H7 (cell line): ENCODE measurements at places on chromosomes 2 and 18. TPM values are rescaled to one million over a fixed set of nuclear protein-coding genes. Genes with fewer than 3 reads are reported as not detected.

IL1R1 gene
- 0.04 and 1.0 TPM in 2 replicates for total RNA-seq

TMEM169 gene
- total RNA-seq = 0.42 and 1.1 TPM in 2 replicates

DYSF gene
- total RNA-seq = 7.4 and 9.5 TPM in 2 replicates

SIX3 gene
- 1.7 and 3.0 TPM in 2 replicates for total RNA-seq

ARHGAP25 gene
- 4.1 and 6.3 TPM in 2 replicates for total RNA-seq

ALPI gene
- total RNA-seq = 0.10 TPM in 1 of 2 replicates, not detected in the other

GLI2 gene
- total RNA-seq = 37.3 and 41.4 TPM in 2 replicates

LBX2 gene
- 0.11 and 0.17 TPM in 2 replicates for total RNA-seq

CTIF gene
- 9.8 and 25.7 TPM in 2 replicates for total RNA-seq

DNA sequence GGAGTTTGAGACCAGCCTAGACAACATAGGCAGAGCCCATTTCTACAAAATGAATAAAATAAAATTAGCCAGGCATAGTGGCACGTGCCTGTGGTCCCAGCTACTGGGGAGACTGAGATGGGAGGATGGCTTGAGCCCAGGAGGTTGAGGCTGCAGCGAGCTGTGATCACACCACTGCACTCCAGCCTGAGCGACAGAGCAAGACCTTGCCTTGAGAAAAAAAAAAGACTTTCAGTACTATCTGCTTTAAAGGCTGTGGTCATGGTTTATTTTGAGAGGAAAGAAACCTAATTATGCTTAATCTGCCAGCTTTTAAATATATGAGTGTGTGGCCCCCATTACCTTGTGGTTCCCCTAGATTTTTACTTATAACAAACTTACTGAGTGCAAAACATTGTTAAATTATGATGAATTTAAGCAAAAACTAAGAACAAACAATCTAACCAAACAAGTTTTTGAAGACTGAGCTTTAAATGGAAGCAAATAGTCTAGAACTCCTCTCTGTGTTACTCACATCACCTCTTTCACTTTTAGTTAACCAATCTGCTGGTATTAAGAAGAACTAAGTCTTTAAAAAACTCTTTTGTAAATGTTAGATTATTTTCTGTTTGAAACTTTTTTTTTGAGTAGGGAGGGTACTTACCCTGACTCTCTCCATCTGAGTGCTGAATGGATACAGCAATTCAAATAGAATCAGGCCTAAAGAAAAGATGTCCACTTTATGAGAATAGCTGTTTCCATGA, 65.4 kb downstream of the EIF2AK3 start:
- no peak for DNase-seq

DNA sequence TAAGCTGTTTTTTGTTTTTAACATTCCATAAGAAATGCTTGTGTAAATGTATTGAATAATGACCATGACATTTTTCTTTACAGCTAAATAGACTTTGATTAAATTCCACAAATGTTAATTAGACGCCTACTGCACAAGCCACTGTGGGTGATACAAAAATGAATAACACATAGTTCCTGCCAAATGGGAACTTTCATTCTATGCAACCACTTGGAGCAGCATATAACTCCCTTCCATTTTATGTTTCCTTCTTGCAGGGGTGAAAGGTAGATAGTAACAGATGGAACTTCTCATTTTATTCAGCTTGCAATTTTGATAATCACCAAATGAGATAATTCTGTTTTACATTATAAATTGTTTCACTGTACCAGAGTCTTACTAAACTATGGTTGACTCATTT, 70.0 kb upstream of the THUMPD2 start:
- DNase-seq = no peak

DNA sequence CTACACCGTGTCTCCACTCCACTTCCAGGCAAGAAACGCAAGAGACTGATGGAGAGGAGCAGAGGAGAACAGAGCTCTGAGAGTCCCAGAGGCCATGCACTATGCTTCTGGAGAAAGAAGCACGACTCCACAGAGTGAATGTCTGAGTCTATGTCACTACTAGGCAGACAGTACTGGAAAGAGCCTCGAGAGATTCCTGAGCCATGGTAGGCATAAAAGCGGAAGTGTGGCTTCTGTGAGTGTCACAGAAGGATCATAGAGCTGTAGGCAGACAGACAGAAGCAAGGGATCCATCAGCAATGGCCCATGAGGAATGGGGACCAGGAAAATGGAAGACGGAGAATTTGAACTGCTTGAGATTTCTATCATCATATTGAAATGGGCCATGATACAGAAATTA, 542.6 kb downstream of the ZEB2 start:
- DNase-seq = no peak

GRCh38 chr18:31486165-31486564, 11.8 kb upstream of the DSG2 start:
- no peak for DNase-seq

DNA sequence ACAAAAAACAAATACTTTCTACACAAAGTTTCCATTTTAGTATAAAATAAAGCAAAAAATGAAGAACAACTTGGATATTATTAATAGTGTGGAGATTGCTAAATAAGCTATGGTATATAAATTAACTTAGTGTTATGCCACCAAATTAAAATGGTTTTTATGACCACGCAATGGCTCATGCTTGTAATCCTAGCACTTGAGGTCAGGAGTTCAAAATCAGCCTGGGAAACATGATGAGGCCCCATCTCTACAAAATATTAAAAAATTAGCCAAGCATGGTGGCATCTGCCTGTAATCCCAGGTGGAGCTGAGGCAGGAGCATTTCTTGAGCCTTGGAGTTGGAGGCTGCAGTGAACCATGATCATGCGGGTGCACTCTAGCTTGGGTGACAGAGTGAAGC, 108.8 kb downstream of the SH3RF3 start:
- DNase-seq = no peak

GRCh38 chr2:121218386-121218938, 66.5 kb downstream of the TFCP2L1 start:
- no peak for DNase-seq

DNA sequence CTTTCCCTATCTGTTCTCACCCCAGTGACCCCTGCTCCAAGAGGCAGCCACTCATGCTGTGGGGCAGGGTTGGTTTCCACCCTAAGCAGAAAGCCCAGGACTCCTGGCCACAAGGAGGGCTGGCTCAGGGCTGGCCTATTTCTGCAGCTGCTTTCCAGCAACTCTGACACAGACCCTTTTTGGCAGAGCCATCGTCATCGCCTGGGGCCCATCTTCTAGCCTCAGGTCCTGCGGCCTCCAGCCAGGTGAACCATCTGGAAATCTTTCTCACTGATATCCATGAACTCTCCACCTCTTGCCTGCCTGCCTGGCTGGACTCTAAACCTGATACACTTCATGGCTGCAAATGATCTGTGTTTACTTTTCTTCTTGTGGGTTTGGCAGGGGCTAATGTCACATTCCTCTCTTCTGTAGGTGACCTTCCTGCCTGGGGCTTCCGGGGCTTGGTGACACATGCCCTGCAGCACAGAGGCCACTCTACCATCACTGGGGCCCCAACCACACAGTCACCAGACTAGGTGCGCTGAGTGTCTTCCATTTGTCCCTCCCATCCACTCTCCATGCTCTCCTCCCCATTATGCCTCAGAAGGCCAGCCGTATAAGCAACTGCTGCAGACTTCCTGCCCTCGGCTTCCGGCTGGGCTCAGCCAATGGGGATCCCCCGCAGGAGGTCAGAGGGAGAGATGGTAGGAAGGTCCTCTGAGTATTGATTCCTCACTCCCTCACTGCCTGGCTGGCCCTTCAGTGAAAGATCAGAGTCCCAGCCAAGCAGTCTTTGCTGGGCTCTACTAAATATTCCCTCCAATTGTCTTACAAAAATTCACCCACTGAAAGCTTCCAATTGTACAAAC, 9.7 kb upstream of the COPS8 start:
- no peak for DNase-seq

- DNase-seq = peak; percentile 13
Observed at GRCh38 chr2:122451040-122451439, 695.6 kb downstream of the TSN start.

DNA sequence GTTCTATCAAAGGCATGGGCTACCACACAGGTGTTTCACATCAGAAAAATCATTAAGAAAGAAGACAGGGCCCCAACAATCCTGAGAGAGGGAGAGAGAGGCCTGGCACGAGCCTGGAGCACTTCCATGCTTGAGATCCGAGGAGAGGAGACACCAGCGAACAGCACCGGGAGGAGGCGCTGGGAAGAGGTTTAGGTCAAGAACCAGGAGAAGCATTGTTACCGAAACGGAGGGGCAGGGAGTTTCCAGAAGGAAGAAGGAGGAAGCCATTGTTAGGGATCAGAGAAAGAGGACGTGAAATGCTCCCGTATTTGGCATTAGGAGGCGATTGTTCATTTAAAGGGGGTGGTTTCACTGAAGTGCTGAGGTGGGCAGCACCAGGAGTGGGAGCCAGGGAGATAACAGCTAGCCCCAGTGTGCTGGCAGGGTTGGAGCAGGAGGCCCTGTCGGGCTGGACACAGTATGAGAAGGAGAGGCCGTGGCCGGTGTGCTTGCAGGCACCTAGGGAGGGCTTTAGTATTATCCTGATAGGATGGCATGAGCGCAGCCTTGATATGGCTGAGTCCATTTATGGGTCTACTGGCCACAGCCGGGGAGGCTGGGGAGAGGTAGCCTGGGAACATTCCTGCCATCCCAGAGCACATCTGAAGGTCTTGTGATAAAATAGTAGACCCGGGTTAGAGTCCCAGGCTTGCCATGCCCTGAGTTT, 244.9 kb downstream of the KLHL29 start:
- peak; percentile 70 for DNase-seq

DNA sequence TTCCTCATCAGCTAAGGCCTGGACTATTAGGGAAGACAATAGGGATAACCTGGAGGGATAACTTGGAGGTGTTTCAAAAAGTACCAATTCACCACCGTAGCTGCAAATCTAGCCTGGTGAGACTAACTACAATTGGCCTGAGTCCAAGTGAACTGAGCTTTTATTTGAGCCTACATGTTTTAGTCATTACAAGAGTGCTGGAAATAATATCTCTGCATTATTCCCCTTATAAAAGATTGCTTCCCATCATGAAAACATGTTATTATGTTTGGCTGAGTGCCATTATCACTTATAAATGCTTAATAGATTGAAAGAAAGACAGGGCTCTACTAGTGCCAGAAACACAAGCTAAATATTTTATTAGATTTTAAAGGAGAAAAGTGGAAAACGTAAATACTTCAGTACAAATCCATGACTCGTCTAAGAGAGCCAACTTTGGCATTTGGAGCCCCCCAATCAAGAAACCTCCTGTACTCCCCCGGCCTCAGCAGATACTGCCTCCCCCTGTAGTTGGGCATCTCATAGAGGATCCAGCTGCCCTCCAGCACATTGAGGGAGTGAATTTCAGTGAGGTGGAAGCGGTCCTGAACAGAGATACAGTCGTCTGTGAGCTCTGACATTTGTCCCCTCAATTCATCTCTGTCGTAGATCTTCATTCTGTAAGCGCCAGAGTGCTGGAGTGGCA, 3.6 kb downstream of the CRYGB start:
- no peak for DNase-seq

DNA sequence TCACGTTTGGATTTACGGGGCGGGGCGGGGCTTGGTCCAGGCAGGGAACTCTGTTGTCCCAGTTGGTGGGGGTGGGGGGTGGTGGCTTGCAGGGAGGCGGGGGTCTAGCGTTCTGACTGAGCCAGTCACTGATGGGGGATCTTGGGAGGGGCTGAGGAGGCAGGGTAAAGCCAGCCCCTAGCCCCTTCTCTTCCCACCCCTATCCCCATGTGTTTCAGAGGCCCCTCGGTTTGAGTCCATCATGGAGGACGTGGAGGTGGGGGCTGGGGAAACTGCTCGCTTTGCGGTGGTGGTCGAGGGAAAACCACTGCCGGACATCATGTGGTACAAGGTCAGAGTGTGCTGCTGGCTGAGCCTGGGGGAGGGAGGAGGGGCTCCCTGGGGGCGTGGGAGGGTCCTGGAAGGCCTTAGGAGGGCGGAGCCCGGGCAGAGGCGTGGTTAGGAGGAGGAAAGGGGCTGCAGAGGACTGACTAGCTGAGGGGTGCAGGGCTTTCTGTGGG, 22.0 kb upstream of the GMPPA start:
- DNase-seq = peak; percentile 97

GRCh38 chr2:190183539-190183938, 121.0 kb upstream of the MSTN start:
- DNase-seq = no peak

DNA sequence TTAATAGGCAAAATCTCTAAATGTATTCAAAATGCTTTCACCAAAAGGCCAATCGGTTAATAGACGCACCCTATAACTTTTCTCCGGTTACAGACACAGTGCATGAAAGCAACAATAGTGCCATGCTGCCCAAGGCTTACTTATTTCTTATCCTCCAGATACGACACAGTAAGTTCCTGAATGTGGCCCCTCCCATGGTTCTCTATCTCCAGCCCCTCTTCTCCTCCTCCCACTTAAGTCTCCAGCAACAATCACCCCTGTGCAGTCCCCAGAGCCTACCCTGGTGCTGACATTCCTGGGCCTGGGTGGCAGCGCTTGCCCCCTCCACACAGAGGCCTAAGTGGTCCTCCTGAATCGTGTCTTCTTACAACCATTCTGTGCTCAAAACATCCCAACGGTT, 3.6 kb downstream of the KIDINS220 start:
- DNase-seq = no peak

DNA sequence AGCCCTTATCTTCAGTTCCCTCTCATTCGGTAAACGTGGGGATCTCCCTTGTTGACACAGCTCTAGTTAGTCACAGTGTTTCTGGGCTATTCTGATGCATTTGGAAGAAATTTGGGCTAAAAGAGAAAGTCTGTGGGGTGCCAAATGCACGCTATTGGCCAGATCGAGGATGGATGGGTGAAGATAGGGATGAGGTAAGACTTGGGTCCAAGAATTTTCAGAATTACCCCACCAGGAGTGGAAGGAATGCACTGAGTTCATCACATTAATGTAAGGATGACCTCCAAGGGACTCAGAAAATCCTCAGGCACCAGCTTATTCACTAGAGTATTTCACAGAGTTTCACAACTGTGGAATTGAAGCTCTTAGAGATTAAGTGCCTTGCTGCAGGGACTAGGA, 49.3 kb downstream of the NRP2 start:
- no peak for DNase-seq

GRCh38 chr2:222239091-222239490, 59.7 kb downstream of the PAX3 start:
- peak; percentile 27 for DNase-seq

GRCh38 chr2:6054161-6054671, 362.0 kb downstream of the SOX11 start:
- peak; percentile 23 for DNase-seq

GRCh38 chr2:160942476-160943142, 217.6 kb upstream of the TANK start:
- no peak for DNase-seq
